NCI-H1417 treated with DMSO at 0.1 percent for 48 hours (cell line): ENCODE measurements at places on chromosomes 2 and 18.

DNA sequence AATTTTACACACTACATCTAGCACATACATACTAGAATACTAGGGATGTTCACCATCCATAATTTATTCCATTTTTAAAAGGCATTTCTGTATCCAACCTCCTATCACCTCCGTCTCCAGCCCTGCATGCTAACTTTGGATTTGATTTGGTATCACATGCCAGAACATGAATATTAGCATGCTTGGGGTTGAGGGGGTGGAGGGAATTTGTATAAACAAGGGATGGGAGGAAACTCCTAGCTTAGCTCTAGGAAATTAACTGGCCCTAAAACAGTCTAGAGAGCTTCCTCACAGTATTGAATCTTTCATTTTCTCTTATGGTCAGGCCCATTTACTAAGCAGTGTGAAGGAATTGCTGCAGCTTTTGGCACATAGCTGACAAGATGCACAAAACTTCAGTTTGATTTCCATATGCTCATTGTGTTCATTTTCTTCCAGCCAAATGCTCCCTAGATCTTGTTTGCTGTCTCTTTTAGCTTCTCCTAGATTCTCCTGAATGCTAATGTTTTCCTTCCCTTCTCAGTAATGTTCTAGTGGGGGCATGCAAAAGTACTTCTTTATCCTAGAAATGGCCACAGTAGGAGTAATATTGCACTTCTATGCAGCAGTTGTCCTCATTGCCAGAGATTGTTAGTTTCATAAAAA, 135.2 kb downstream of the VWC2L start:
- no peak for DNase-seq

DNA sequence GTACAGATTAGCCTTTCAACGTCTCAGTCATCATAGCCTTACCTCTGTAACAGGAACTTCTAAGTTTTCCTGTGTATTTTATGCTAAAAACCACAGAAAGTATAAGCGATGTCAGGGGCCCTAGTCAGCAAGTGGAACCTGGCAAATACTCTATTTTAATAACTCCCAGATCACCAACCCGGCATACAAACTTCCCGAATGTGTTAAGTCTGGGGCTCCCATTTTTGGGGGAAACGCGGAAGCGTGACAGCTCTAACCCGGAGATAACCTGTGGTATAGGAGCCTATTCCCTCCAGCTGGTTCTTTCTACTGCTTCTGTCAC, 574 bp downstream of the NIFK start:
- no peak for DNase-seq

- no peak for DNase-seq
These were observed 120.9 kb downstream of the TWIST2 start for GRCh38 chr2:238968616-238969384.

GRCh38 chr18:2114765-2115164, 456.5 kb downstream of the METTL4 start:
- no peak for DNase-seq

- DNase-seq, result no peak
These were observed 45.1 kb upstream of the TBR1 start for GRCh38 chr2:161370981-161371380.

GRCh38 chr2:113967272-113967671, 77.4 kb downstream of the ACTR3 start:
- DNase-seq, result no peak

DNA sequence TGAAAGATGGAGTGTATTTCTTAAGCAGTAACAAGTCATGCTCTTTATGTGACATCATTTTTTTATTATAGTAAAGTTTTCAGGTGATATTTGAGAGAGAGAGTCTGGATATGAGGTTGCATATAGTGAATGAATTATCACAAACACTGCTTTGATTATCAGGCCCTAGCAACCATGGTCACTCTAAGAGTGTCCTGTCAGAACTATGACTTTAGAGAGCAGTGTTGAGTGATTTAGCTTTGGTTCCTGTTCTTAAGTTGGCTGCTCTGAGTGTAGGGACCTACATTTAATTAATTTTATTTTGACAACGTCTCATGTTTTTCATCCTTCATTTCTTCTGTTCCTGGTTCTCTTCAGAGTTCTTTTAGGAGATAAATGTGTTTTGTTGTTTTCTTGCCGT, 275.5 kb downstream of the KCNJ3 start:
- no peak for DNase-seq

DNA sequence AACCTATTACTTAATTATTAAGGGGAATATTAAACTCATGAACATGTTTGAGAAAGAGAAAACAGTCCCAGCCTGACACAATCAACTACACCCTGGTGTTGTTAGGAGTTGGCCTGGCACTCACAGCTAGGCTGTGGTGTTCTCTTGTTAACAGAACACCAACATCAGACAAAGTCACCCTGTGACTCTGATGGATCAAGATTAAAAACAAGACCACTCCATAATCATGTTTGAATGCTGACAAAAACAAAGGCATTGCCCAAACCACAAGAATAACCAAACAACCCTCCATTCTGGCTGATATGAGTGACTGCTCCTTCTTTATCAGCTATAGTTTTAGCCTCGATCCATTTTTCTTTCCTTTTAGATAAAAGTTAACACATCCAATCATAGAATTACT, 3.0 kb downstream of the BOLL start:
- no peak for DNase-seq

DNA sequence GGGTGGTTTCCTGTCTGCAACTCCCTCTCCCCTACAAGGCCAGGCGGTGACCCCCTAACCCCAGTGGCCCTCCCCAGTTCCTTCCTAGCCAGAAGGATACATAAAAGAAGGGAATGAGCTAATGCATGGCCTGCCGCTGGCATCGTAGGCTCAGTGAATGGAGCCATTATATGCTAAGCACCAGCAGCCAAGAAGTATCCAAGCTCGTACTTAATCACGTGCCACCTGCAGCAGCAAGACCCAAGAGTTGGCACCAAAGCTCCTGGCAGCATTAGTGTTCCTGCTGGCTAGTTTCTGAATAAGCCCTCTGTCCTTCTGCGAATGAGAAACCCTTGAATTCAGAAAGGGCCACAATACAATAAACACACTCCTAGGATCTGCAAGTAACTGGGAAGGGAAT, 4.3 kb downstream of the DBI start:
- no peak for DNase-seq

GRCh38 chr2:172985139-172985892, 90.3 kb upstream of the MAP3K20 start:
- DNase-seq, result no peak

DNA sequence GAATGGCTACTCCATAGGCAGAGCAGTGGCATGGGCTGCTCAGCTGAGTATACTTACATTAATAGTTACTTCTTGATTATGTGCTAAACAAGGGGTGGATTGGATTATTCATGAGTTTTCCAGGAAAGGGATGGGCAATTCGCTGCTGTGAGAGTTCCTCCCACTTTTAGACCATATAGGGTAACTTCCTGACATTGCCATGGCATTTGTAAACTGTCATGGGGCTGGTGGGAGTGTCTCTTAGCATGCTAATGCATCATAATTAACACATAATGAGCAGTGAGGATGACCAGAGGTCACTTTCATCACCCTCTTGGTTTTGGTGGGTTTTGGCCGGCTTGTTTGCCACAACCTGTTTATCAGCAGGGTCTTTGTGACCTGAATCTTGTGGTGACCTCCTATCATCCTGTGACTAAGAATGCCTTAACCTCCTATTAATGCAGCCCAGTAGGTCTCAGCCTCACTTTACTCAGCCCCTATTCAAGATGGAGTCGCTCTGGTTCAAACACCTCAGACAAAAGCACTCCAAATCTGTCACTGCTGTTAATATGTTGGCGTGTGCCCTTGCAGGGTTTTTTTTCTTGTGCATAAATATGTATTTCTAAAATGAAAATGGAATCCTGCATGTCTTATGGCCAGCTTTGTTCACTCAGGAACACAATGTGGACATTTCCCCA, 56.0 kb downstream of the CYBRD1 start:
- DNase-seq, result no peak

DNA sequence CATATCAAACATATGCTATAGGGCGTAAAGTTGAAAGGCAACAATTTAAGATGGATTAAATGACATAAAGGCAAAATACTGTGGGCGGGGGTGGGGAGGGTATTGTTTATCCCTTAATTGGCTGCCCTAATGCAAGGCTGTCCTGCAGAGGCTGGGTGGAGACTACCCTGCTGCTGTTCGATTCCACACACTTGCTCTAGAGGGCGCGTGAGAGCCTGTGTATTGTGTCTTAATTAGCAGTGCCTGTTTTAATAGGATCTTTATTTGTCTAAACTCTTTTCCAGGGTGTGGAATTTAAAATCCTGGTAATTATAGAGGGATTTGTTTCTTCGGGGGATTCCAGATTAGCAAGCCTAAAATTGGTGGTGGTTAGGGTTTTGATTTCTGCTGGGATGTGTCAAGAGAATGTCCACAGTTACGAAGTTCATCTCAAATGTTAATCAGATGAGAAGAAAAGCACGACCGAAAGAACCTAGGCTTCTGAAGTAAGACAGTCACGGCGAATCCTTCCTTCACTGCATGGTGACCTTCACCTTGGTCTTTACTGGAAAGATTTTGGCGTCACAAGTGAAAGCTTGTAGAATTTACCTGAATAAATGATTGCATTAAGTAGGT, 103.5 kb upstream of the MAP3K20 start:
- DNase-seq, result no peak

DNA sequence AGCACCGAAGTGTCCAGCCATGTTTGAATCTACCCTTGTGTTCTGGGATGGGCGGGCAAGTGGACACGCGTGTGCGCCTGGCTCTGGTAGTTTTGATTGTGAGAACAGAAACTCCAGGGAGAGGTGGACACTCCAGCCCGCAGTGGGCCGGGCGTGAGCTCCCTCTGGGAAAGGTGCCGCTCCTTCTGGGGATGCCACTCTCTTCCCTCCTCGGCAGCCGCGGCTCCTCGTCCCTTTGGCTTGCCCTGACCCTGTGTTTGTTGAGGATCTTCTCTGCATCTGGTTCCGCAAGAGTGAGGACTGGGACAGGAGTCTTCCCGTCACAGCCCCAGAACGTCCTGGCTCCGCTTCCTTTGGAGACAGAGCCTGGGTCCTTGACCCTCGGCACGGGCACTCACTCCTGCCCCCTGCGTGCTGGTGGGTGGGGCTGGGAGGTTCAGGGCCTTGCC, 1.3 kb downstream of the CTDP1 start:
- no peak for DNase-seq

DNA sequence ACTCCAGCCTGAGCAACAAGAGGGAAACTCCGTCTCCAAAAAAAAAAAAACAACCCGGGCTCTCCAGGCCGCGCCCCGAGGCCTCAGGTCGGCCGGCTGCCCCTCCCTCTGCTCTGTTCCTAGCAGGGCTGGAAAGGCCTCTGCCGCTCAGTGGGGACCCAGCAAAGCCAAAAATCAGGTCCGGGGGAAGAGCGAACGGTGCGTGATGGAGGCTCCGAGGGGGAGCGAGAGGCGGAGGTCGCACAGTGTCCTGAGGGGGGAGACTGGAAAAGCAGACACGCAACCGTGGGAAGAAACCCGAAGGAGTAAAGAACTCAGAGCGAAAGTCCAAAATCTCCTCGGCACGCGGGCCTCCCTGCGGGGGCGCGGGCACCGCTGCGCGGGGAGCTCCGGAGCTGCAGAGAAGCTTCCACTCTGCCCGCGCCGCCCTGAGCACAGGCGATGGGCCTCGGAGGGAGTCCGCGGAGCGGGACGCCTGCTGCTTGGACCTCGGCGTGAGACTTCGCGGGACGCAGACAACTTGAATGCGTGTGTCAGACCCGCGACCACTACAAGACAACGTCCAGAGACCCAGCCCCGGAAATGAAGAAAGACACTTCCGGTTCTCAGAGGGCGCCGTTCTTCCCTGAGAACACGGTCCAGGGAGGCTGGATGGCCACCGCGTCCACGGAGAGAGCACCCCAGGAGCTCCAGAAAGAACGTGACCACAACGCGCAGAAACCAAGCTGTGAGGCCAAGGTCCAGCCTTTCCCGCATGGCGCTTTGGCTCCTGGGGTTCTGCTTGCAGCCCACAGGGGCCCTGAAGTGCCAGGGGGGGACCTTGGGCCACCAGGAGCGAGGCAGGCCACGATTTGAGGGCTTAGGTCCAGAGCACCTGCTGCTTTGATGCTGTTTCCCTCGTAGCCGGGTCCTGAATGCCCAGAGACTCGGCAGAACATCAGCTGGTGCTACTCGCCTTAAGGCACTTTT, 219.8 kb downstream of the DPP10 start:
- DNase-seq, result peak; percentile 36

GRCh38 chr2:140650825-140651224, 1480.0 kb downstream of the LRP1B start:
- DNase-seq, result no peak
